ENCODE measurements at places on chromosomes 1 and 21.

DNA sequence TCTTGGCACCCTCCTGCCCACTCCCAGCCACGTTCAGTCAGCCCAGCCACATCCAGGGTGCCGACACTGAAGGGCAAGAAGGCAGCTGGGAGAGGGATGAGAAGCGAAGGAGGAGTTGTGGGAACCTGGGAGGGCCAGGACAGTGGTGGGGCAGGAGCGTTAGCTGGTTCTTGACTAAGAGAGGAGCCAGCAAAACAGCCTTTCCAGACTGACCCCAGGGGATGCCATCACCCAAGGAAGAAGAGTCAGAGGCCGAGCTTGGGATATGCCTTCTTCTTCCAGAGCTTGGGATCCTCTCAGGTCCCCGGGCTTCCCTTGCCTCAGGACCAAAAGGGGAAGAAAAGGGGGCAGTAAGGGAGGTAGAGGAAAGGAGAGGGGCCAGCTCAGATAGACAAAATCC lies 7.2 kb downstream of the INKA2 start:
- DNase-seq: no peak

DNA sequence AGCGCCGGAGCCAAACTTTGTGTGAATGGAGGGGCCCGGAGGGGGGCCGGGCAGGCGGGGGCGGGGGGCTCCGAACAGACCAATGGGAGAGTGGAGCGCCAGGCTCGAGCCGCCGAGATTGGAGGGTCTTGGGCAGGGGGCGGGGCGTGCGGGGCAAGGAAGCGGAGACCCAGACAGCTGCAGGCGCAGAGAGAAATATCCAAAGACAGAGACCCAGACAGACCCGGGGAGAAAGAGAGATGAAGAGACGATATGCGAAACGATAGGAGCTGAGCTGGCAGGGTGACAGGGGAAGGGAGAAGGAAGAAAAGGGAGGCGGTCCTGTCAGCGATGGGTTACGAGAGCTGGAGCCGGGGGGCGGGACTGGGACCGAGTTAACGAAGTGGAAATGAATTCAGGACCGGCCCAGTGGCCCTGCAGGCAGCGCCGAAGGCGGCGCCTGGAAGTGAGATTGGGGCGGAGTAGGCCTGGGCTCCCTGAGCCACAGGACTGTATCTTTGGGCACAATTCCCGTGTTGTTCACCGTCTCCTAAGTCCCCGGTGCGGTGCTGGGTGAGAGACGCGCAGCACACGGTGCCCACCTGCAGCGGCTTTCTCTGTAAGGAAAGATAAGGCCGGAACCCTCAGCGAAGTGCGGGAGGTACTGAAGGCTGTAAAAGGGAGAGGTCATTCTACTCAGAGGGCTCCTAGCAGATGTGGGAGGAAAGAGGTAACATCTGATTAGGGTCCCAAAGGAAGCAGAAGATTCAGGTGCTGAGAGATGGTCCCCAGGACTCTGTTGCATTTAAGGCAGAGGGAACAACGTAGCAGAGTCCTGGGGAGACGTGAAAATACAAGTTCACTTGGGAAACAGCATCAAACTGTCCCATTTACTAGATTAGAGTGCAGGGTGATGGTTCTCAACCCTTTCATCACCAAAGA lies 543 bp upstream of the KCNJ10 start:
- no peak for DNase-seq

DNA sequence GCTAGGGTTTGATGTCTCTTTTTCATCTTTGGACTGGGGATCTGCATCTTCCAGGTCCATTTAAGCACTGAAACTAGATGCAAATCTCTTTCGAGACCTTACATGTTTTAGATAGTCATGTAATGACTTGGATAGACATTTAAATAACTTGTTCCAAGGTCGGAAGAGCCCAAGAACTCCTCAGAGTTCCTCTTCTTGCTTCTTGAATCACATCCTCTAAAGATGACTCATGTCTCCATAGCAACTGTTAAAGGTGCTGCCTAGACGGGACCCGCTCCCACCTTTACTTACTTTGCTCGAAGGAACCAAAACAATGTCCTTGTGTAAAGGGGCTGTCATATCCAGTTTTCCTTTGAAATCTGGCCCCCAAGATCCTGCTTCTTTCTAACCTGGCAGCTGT lies 130.0 kb downstream of the EDEM3 start:
- no peak for DNase-seq

DNA sequence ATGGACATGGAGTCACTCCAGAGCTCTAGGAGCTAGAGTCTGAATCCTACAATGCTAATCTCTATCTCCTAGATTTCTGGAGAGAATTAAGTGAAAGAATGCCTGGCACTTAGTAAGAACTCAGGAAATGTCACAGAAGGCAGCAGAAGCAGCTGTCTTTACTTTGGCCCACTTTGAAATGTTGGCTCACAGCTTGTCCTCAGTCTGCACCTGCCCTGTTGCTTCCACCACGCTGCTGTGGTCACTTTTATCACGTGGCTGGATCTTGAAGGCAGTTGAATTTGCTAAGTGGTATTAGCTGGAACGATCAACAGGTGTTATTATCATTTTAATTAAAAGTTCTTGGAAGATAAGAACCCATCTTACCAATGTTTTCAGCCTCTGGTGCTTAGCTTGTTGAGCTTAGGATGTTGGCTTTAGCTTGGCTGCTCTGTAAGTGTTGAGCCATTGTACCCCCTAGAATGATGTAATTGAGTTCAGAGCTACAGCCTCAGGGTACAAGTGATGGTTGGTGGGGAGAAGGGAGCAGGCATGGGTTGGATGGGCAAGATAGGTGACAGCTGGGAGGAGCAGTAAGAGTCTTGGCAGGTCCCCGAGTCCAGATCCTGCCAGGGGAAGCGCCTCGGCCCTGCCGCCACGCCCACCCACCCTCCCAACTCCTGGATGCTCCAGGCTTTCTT lies 41.9 kb upstream of the EPS8L3 start:
- no peak for DNase-seq

DNA sequence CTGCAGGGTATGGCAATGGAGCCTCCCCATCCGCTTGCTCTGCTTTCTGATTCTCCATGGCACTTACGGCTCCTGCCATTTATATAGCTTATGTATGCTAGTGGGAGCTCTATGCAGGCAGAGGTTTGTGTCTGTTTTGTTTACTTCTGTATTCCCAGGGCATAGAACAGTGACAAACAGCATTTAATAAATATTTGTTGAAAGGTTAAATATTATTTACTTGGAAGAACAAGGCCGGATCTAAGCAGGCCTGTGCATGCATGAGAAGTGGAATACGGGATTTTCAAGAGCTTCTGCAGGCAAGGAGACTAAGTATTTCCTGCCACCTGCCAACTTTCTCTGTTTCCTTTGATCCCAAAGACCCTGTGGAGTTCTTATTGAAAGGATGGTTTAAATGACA lies 90.7 kb downstream of the XCL2 start:
- no peak for DNase-seq
